Upper lobe of right lung (tissue), 1 donor: ENCODE measurements at places on chromosomes 12 and 14. TPM values are rescaled to one million over a fixed set of nuclear protein-coding genes. Genes with fewer than 3 reads are reported as not detected.

KLRC4 gene
- 1.9 TPM for total RNA-seq

CPNE6 gene
- total RNA-seq, result not detected

HOXC10 gene
- total RNA-seq, result not detected

SYNDIG1L gene
- 2.9 TPM for total RNA-seq

GRCh38 chr12:120708651-120709050 is 1.6 kb upstream of the UNC119B start:
- no peak for DNase-seq

DNA sequence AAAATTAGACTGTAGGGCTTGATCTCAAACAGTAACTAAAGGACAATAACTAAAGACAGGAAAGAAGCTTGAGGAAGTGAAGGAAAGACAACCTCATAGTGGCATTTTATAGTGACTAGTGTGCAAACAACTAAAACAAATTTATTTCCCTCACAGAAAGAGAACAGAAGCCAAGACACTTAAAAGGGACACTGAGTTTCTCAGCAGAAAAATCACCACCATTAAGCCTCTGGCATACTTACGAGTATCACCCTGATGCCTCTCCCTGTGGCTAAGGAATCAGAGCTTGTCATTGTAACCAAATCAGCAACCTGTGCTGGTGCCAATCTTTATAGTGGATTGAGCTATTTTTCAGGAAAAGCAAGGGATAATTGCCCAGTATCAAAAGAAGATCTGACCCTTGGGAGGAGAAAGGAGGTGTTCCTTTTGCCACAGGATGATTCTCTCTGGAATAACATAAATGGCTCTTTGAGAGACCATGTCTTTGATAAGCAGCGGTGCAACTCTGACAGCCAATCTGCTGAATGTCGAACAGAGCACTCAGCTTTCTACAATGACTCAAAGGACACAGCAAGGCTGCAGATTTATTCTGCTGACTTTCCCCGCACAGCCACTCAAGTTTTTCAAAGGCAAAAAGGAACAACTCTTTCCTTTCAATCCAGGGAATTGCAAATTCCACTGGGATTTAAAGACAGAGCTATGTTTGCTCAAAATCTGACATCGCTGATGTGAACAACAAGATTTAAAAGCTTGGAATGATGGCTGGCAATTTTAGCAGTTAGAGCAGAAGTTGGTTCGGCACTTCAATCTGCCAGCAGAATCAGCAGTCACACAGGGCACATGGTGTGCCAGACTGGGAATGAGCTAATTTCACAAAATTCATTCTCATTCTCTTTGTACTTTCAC is 34.6 kb downstream of the ATF7 start:
- no peak for DNase-seq

DNA sequence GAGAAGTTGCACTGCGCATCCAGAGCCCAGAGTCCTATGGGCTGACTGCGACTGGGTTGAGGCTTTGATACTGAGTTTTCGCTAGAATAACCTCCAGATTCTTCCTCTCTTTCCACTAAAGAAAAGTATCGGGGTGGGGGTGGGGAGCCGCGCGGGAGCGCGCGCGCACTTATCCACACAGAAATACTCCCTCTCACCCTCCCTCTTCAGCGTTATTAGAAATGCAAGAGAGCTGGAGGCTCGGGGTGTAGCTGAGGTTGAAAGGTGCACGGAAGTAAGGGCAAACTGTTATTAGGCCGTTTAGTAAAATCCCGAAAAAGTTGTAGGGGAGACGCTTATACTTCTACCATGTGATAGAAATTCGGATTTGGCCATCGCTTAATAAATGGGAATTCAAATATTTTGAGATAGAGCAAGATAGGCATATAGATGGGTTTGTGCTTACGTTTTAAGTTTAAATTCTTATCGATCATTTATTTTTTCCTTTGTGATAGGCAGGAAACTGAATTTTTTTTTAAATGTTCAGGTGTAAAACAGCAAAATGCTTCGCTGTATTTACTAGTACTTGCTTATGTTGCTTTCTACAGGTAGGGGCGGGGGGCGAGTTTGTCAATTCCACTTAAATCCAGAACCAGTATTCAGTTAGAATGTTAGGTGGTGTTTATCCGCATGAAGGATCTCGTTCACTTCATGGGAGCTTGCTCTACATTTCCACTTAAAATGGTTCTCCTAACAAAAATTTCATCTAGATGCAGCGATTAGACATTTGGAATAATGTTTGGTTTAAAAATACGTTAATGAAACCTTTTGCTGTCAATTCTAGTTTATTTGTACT is 1.1 kb downstream of the ARHGAP5 start:
- peak; percentile 68 for DNase-seq

DNA sequence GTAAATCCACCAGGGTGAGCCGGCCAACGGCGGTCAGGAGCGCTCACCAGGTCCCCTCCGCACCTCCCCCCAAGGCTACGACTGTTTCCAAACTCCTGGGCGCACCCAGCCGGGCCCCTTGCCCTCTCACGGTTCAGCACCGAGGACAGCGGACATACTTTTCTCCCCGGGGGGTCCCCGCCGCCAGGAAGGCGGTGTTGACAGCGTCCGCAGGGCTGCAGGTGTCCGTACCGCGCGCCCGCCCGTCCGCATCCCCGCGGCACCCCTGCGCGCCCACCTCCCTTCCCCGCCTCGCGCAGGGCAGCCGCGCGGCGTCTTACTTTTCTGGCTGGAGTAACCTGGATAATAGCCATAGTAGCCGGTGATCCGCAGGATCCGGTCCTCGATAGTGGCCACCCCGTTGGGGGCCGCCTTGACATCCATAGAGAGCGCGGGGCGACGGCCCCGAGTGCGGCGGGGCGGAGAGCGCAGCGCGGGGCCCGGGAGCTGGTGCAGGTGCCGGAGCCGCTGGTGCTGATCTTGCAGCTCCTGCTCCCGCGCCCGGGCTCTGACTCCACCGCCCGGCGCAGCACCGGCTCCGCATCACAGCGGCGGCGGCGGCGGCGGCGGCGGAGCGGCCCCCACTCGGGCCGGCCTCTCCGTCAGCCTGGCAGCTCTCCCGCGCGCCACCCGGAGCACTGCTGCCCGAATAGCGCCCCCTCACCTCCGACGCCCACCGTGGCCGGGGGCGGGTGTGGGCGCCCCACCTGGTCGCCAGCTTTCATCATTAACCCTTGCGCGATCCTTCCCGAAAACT is at the start of gene SLC35F4:
TSS of gene SLC35F4 (minus strand) at position 690 of the 796 bp plus-strand sequence.
- peak; percentile 64 for DNase-seq

- DNase-seq, result no peak
These were observed 17.6 kb upstream of the SRP54 start for GRCh38 chr14:34964977-34965764.

DNA sequence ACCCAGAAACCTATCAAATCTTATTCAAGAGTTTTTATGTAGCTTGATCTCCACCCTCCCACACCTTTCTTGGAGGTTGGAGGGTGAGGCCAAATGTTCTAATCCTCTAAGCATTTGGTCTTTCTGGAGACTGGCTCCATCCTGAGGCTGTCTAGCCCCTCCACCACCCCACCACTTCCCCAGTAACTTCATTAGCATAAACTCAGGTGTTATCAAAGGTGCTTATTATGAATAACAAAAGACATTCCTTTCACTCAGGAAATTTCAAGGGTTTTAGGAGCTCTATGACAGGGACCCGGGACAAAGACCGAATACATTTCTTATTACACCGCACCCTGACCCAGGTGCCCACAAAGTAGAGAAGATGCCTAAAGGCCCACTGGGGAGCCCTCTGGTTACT is 2.8 kb upstream of the TMEM229B start:
- DNase-seq, result no peak

DNA sequence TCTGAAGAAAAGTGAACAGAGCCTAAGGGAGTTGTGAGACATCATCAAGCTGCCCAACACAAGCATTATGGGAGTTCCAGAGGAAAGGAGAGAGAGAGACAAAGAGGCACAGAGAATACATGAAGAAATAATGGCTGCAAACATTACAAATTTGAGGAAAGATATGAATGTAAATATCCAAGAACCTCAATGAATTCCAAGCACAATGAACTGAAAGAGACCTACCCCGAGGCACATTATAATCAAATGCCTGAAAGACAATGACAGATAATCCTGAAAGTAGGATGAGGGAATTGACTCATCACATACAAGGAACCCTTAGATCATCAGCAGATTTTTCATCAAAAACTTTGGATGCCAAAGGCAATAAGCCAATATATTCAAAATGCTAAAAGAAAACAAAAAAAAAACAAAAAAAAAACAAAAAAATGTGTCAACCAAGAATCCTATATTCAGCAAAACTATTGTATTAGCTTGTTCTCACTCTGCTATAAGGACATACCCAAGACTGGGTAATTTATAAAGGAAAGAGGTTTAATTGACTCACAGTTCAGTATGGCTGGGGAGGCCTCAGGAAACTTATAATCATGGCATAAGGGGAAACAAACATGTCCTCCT is 37.8 kb downstream of the BCL2L14 start:
- DNase-seq, result no peak

DNA sequence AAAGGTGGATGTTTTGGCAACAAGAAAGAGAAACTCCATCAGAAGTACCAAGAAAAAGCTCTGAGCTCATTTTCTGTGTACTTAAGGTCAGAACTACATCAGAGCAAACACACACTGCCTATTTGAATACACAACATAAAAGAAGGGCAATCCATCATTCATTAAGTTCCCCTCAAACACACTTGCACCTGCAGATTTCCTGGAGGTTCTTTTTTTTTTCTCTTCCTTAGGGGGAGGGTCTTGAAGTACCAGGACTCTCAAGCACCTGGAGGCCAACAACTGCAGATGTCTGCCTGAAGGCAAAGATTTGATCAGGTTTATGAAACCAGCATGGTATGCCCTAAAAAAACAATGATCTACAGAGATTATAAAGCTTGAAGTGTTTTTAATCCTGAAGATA is 26.1 kb upstream of the PTHLH start:
- DNase-seq, result no peak

- no peak for DNase-seq
These were observed 10.0 kb downstream of the TMCC3 start for GRCh38 chr12:94640134-94640928.

DNA sequence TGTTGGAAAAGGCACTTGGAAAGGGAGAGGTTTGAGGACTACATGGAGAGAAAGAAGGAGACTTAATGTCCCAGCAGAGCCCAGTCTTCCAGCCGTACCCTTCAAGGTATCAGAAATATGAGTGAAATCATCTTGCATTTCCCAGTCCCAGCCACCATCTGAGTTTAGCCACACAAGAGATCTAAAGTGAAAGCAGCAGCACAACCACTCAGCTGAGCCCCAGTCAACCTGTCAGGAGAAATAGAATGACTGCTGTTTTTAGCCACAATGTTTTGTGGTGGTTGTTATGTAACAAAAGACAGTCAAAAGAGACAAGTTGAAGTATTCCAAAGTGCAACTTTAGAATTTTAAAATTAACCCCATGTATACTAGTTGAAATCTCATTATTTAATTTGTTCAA is 28.0 kb downstream of the DERA start:
- DNase-seq, result no peak

- no peak for DNase-seq
These were observed 13.1 kb downstream of the P2RX2 start for GRCh38 chr12:132631666-132632065.

- no peak for DNase-seq
These were observed 514.6 kb upstream of the FBXO33 start for GRCh38 chr14:39946807-39947206.

DNA sequence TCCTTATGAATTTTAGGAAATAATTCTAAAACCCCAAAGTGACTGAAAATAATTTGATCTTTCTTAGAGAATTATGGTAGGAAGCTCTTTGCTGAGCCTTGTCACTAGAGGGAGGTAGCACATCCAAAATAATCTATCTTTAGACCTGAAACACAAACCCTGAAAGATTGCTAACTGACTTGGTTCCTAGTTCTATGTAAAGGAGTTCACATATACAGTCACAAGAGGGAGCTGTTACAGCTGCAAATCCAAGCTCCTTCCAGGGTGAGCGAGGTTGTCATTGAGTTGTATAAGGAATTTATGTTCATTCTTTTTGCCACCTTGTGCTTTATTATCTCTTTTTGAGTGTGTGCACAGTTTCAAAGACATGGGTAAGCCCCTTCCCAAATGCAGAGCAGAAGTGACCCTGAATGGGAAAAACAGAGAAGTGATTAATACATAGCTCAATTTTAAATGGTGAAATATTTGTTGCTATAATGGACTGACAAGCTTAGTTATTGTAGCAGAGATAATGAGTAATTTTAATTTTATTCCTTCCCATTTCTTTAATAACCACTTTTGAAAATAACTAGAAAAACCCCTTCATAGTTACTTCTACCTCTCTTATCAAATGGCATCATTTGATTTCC is 387.9 kb downstream of the DAD1 start:
- DNase-seq, result no peak

DNA sequence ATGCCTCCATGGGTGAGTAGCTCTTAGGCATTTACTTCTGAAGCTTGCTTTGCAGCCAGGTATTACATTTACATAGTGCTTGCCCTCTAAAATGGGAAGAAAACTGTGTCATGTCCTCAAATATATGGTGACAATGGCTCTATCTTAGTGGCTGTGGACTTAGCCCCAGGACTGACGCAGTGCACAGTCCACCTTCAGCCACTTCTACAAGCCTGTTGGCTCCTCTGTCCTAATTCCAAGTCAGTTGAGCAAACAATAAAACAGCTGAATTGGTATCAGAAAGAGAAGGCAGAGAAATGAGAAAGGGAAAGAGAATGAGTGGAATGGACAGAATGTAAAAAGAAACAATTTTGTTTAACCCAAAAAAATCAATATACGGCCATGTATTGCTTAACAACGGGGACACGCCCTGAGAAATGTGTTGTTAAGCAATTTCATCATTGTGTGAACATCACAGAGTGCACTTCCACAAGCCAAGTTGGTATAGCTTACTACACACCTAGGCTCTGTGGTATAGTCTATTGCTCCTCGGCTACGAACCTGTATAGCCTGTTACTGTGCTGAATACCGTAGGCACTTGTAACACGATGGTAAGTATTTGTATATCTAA is 93.5 kb downstream of the GRIN2B start:
- DNase-seq, result no peak

DNA sequence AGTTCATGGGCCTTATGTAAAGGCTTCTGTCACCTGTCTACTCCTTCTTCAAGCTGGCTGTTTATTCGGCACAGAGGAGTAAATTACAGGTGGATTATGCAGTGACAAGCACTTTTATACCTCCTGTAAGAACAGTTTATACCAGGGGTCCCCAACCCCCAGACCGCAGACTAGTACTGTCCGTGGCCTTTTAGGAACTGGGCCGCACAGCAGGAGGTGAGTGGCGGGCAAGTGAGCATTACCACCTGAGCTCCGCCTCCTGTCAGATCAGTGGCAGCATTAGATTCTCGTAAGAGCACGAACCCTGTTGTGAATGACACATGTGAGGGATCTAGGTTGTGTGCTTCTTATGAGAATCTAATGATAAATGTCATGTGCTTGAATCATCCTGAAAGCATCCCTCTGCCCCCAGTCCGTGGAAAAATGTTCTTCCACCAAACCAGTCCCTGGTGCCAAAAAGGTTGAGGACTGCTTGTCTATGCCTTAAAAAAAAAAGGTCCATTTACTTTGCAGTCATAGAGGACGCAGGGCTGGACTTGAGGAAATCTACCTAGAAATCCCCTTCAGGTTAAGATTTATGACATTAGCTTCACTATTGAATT is 78.8 kb downstream of the ETV6 start:
- no peak for DNase-seq
